ENCODE measurements at places on chromosomes 6 and 20.

- no peak for DNase-seq
Observed at GRCh38 chr6:132400883-132401617, at the start of gene MOXD1. Gene MOXD1 (minus strand): TSS chr6:132401475. CDS start chr6:132401426, 49 bp downstream.

DNA sequence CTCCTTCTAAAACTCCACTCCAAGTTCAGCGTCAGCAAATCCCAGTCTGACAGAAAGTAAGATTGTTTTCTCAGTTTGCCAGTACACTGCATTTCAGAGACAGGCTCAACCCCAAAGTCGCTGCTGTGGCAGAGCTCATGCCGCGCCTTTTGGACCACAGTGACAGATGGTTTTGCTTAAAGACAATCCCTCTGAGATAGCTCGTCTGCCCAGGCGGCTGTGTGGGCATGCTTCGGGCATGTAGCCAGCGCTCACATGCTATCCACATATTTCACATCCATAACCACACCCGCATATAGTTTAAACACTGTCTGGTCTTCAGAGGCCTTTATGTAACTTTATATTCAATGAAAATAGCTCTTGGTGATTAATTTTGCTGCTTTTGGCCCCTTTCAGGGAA is 14.7 kb upstream of the PXDC1 start:
- DNase-seq = no peak

DNA sequence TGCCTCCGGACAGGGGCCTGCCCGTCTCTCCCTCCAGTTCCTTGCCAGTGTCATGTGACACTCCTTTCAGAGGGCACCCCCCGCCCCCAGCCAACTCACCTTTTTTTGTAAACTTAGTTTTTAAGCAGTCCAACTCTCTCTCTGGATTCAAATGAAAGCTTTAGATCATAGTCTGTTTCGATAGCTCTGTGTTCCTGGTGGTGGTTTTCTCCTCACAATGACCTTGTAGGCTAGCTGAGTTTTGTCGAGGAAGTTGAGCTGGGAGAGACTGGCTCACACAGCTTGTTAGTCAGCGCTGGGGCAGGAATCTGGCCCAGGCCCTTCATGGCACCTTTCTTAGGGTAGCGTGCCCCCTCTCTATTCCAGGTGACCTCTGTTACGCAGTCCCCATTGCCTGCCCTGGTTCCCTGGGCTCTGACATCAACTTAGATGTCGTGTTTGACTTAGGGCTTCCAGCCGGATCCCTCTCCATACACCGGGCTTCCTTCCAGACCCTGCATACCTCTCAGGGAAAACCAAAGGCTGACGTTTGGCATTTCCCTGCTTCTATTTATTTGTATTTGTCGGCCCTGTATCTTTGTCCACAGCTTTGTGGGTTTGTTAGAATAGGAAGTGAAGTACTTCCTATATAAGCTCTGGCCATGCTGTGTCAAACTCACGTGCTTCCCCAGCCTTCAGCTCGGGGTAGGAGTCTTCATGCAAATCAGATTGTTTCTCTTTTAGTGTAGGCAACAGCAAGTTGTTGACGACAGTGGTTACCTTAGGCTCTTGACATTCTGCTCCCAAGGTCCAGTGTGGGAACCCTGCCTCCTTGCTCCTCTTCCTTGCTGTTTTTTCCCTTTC is 12.7 kb downstream of the IGF2R start:
- no peak for DNase-seq

DNA sequence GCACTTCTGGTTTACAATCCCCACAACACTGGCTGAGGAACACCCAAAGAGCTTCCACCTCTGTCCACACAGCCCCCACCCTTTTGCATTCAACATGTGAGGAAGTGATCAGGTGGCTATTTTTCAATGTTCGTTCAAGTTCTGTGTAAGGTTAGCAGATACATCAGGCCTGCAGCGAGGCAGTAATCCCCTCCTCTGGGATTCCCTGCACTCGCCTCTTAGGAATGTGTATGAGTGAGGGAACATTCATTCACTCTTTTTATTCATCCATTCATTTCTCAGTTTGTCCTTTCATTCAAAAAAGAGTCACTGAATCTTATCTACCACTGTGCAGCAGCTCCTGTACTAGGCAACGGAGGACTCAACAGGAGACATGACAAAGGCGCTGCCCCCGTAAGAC is 236.4 kb upstream of the PRDM1 start:
- no peak for DNase-seq

DNA sequence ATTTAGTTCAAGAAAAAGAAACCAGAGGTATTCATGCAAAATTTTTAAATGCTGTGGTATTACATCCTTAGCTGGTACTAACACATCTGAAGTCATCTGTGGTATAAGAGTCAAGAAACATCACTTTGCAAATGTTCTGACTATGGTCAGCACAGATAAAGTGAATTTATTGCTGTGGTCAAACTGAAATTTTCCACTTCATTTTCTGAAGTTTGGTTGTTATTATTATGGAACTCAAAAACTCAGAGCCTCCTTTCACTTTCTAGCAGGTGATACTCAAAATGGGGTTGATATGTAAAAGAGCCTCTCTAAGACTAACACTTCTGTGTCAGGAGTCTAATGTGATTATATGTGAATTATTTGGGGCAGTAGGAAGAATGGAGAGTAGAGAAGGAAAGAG is 257.8 kb downstream of the RNGTT start:
- DNase-seq = no peak

GRCh38 chr6:55636406-55637102 is 57.6 kb upstream of the HMGCLL1 start:
- DNase-seq = no peak

GRCh38 chr6:4474810-4475209 is 301.4 kb upstream of the CDYL start:
- no peak for DNase-seq

GRCh38 chr6:142356201-142356883 is 54.5 kb downstream of the ADGRG6 start:
- DNase-seq = no peak

DNA sequence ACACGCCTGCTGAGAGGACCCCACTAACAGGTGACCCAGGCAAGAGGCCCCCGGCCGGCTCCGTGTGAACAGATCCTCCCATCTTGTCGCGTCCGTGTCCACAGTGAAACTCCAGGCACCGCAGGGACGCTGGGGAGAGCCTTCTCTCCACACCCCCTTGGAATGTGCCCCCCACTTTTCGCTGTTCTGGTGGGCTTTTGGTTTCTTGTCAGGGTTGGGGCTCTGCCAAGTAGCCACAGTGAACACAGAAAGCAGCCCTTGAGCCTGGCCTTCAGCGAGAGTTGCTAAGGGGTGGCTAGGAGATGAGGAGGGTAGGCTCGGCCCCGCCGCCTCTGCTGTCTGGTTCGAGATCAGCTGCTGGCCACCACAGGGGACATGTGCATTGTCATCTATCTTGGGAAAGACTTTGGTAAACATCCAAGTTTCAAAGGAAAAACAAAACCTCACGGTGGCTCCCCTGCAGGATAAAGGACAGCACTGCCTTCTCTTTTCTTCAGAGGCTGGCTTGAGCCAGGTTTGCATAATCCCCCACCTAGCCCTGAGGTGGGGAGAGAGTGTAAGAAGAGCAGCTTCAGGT is 22.7 kb downstream of the SYNDIG1 start:
- no peak for DNase-seq

- DNase-seq = no peak
Observed at GRCh38 chr6:102458990-102459389, 1065.5 kb downstream of the GRIK2 start.

GRCh38 chr6:157849288-157850017 is 26.4 kb downstream of the SNX9 start:
- DNase-seq = no peak

DNA sequence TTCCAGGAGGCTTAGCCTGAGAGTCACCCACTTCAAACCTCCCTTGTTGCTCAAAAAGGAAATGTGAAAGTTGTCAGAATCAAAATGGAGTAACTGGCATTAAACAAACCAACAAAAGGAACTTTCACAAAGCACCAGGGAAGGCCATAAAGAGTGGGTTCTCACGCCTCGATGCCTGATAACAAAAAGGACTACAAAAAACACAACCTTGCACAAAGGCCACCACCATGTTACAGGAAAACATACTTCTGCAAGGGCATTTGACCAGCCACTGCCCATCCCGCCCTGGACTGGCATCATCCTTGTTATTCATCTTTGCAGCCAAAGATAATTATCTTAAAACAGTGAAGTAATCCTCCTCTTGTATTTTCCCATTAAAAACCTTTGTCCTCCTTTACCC is 34.8 kb downstream of the RNASET2 start:
- DNase-seq = no peak

GRCh38 chr6:131931063-131931750 is 20.0 kb downstream of the CCN2 start:
- no peak for DNase-seq

DNA sequence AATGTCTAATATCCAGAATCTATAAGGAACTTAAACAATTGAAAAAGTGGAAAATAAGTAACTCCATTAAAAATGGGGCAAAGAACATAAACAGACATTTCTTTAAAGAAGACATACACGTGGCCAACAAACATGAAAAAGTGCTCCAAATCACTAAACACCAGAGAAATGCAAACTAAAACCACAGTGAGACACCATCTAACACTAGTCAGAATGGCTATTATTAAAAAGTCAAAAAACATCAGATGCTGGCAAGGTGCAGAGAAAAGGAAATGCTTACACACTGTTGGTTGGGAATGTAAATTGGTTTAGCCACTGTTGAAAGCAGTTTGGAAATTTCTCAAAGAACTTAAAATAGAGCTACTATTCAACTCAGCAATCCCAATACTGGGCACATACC is 169.2 kb upstream of the MANEA start:
- DNase-seq = no peak

DNA sequence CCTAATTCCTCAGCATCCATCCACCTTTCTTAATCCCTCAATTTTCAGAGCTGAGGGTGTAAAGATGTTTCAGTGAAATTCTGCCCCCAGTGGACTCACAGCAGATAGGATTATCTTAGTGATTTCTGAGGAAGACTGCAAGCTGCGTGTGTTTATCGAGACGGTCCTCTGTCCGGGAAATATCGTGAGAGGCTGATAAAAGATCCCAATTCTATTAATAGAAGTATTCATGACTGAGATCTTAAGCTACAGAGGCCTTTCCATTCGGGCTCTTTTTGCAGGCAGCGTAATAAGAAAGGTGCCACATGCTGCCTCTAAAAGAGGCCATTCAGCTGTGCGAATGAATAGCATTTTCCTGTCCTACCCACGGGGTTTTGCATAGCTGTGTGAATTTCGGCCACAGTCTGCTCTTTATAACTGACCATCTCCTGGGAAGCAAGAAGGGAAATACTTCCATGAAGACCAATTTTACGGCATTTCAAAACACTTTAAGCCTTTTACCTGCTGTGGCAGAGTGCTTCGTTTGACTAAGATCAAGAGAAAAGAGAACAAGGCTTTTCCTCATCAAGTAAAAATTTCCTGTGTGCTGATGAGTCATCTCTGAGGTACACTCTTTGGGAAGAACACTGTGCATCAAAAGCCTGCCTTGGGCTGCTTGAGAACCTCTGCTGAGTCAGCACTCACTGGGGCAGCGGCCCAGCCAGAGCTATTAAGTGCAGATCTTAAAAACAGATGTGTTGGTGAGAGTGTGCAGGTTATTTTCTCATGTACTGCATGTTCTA is 208.8 kb downstream of the ARHGAP18 start:
- peak; percentile 32 for DNase-seq

GRCh38 chr20:38722683-38723016 is 1.6 kb upstream of the SLC32A1 start:
- DNase-seq = no peak

DNA sequence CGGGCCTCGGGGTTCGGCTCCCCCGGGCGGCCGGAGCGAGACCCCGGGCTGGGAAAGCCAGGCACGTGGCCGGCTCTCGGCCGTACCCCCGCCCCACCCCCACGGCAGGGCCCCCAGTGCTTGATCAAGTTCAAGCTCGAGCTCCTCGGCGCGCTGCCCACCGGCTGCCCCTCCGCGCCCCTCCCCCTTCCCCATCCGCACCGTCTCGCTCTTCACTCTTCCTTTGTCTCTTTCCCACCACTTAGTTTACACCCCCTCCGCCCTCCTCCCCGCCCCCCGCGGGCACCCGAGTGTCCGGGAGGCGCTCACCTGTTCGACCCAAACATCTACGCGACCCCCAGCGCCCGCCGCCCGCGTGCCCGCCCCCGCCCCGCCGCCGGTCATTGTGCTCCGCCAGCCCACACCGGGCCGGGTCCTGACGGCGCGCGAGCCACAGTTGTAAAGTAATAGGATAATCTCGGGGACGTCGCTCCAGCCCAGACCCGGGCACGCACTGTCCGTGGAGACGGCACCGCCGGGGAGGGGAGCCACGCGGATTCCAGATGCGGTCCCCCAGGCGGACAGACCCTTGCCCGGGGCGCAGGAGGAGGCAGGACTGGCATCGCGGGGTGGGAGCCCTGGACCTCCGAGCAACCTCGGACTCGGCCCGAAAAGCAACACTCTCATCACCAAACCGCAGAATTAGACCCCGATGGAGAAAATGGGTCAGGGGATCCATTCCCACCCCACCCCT is 100.7 kb downstream of the NOL4L start:
- DNase-seq = no peak

DNA sequence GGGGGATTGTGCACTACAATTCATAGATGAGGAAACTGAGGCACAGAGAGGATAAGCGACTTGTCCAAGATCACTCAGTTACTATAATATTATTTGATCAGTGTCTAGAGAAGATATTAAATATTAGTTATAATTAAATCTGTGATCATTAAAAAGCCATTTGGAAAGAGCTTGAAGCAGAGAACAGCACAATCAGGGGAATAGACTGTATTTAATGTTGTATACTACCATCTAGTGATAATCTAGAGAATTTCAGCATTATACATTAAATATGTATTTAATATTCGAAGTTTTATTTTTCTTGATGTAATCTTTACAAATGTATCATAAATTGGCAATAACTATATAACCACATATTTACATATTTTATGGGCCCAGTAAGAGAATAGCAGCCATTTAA is 20.1 kb upstream of the MTCL3 start:
- DNase-seq = no peak

DNA sequence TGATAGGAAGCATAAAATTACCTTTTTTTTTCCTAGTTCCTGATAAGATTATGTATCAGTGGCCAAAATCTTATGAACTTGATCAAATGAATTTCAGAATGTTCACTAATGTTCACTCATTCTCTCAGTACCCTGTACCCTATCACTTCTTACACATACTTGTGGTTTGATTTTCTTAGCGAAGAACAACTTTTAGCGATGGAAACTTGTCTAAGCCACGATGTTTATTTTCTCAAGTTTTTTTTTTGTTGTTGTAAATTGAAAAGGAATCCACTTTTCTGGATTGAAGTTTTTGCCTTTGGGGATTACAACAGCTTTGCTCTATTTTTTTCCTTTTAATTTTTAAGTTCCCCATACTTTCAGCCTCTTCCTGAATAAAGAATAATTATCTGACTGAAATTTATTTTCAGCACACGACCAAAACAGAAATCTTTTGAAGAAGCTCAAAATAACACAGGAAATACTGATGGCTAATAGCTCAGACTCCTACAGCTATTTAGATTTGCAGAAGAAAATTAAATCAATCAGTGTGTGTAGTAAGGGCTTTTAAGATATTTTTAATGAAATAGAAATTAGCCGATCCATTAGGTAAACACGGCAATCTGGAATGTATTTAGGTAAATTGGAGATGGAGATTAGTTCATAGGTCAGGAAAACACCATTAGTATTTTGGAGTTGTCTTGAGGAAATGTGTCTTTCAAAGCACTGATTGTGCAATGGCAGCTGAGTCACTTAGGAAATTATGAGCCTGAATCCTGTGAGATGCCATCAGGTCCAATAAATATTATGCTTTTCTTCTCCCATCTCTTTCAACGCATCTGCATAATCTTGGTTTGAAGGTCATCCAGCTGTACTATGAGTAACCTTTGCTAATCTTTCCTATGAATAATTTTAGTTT is 217.5 kb downstream of the GJA1 start:
- DNase-seq = no peak

Data from activated CD4-positive, alpha-beta T cell treated with anti-CD3 and anti-CD28 coated beads, Interleukin-2, amount 50 U/mL, for 24 hours (primary cell).